Sigmoid colon (tissue), 7 donors: ENCODE measurements at places on chromosomes 3 and 15. TPM values are rescaled to one million over a fixed set of nuclear protein-coding genes. Genes with fewer than 3 reads are reported as not detected.
A peak's percentile ranks its signal among the peaks of the same experiment; 100 is the strongest.

Gene GP5
- total RNA-seq: 0.14 TPM

DNA sequence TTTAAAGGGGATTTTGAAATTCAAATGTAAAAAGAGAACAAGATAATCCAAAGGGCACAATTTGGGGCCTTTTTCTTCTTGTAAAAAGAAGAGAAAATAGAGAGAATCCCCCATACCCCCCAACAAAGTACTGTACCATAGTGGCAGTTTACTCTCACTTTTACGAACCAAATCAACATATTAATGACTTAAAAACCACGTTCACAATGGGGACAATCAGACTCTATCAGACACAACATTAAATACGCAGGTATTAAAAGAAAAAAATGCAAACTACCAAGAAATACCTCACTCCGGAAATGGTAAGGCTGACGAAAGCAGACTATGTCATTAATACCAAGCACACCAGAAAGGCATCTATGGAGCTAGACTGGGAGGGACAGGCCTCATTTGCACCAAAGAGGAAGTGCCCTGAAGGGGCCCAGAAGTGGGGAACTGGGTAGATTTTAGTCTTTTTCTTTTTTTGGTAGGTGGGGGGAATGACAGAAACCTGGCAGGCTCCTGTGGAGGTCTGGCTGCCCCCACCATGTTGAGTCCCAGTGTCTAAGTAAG lies 134.3 kb downstream of the TIGIT start:
- H3K27ac ChIP-seq: no peak overlapping the region
- H3K4me3 ChIP-seq: no peak overlapping the region
- no peaks in the 10 kb centered on the region for H3K4me1 ChIP-seq

Gene GRIP2
- total RNA-seq: 0.68 TPM

- no peaks in the 10 kb centered on the region for H3K4me1 ChIP-seq
- DNase-seq: no peak
- no peak overlapping the region for H3K4me3 ChIP-seq
- no peak overlapping the region for H3K27ac ChIP-seq
- peaks cover 3% of the 10 kb centered on the region for H3K36me3 ChIP-seq
Measured at GRCh38 chr15:42154212-42154941, 2.1 kb downstream of the PLA2G4F start.

DNA sequence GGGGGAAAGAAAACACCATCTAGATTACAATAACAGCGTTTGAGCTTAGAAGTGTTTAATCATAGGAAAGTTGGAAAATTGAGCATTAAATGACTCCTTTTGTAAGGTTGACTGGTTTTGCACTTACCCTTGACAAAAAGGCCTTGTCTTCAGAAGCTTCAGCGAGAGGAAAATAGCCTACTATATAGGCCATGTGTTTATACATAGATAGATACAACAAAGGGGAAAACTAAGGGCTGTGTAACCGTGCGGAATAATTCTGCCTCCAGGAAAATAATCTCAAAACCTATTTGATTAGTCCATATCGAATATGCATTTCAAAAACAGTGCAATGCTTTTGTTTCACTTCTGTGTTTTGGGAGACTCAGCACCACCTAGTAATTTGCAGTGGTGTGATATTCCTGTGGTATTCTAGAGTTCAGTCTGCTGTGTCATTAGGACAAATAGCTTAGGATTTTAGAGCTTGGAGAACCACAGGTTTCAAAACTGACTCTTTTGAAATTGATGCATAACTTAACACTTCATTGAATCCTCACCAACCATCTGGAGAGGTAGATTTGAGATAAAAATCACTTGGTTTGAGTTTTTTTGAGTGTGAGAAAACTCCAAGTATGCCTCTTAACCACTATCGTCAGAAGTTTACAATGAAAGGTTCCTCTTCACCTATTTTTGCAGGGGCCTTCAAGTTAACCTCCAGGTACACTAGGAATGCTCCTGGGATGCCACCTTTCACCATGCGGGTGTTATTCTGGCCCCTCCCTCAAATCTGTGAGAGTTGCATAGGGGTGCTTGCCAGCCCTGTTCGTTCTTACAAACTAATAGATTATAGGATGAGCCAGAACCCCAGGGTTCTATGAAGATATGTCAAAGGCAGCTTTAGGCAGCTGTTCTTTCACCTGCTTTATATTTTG lies 1.9 kb downstream of the ARHGAP31 start:
- H3K4me1 ChIP-seq: peaks cover 35% of the 10 kb centered on the region
- H3K4me3 ChIP-seq: peak overlapping the region; percentile 92
- no peaks in the 10 kb centered on the region for H3K36me3 ChIP-seq
- no peaks in the 10 kb centered on the region for H3K27me3 ChIP-seq
- H3K27ac ChIP-seq: peak overlapping the region; percentile 95

Gene PLA1A
- total RNA-seq: 1.4 TPM

GRCh38 chr15:54208786-54209185 lies 230.5 kb downstream of the UNC13C start:
- H3K4me3 ChIP-seq: no peak overlapping the region
- no peak for DNase-seq
- no peaks in the 10 kb centered on the region for H3K27me3 ChIP-seq
- H3K27ac ChIP-seq: no peak overlapping the region
- H3K36me3 ChIP-seq: no peaks in the 10 kb centered on the region

DNA sequence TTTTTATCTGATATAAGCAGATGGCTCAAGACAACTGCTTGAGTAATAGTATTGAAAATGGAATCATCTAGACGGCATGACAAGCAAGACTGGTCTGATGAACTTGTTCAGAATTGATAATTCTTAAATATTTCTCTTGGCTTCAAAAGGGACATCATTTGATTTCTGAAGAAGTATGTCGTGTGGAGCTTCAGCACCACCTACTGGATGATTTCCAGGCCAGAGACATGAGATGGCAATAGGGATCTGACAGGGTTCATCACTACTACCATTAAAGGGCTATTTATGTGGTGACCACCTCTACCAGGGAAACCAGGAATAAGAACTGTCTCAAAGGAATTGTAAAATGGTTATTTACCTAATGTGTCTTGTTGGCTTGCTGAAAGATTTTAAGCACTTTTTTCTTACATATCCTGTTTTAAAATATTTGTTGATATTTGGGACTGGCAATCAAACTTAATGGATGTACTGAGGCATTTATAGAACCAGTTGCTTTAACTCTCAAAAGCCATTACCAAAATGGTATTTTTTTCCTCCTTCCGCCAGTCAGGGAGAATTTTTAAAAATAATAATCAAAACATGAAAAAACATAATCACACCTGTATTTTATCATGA lies 99.5 kb upstream of the FAM98B start:
- no peak for DNase-seq
- no peaks in the 10 kb centered on the region for H3K27me3 ChIP-seq
- no peak overlapping the region for H3K4me3 ChIP-seq
- no peak overlapping the region for H3K27ac ChIP-seq

GRCh38 chr3:155334914-155335723 lies 41.6 kb upstream of the STRIT1 start:
- no peak for DNase-seq
- H3K27ac ChIP-seq: no peak overlapping the region
- no peaks in the 10 kb centered on the region for H3K36me3 ChIP-seq
- H3K4me3 ChIP-seq: no peak overlapping the region
- H3K27me3 ChIP-seq: no peaks in the 10 kb centered on the region

DNA sequence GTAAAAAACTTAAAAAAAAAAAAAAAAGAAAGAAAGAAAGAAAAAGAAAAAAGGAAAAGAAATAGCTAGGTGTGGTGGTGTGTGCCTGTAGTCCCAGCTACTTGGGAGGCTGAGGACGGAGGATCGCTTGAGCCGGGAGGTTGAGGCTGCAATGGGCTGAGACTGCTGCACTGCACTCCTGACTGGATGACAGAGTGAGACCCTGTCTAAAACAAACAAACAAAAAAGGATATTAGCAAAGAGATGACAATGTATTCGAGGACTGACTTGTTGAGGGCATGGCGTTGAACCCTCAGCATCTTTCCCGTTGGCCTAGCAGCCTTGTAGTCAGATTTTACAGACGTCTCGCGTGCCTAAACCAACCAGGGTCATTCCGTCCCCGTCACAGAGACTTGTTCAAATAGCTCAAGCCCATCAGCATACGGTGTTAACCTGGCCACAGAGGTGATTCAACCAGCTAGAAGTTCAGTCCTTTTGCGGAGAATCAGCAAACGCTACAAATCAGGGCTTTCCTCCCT lies 528 bp upstream of the NIT2 start:
- H3K27ac ChIP-seq: peak overlapping the region; percentile 86
- no peaks in the 10 kb centered on the region for H3K27me3 ChIP-seq
- no peak for DNase-seq
- H3K4me3 ChIP-seq: peak overlapping the region; percentile 71
- peaks cover 1% of the 10 kb centered on the region for H3K36me3 ChIP-seq
- peaks cover 17% of the 10 kb centered on the region for H3K4me1 ChIP-seq

- H3K36me3 ChIP-seq: no peaks in the 10 kb centered on the region
- peaks cover 40% of the 10 kb centered on the region for H3K4me1 ChIP-seq
- H3K27me3 ChIP-seq: no peaks in the 10 kb centered on the region
- no peak overlapping the region for H3K4me3 ChIP-seq
- no peak overlapping the region for H3K27ac ChIP-seq
Measured at GRCh38 chr3:151282921-151283320, 4.6 kb upstream of the P2RY14 start.
